ENCODE measurements at places on chromosomes 2 and 18. TPM values are rescaled to one million over a fixed set of nuclear protein-coding genes. Genes with fewer than 3 reads are reported as not detected.

Gene FEV
- not detected for polyA plus RNA-seq

Gene SLC8A1
- 2.5 TPM for polyA plus RNA-seq

- no peak for DNase-seq
These were observed 42.1 kb downstream of the PXDN start for GRCh38 chr2:1702186-1702565.

GRCh38 chr2:198054299-198054698 lies 249.9 kb downstream of the PLCL1 start:
- DNase-seq: peak; percentile 74

DNA sequence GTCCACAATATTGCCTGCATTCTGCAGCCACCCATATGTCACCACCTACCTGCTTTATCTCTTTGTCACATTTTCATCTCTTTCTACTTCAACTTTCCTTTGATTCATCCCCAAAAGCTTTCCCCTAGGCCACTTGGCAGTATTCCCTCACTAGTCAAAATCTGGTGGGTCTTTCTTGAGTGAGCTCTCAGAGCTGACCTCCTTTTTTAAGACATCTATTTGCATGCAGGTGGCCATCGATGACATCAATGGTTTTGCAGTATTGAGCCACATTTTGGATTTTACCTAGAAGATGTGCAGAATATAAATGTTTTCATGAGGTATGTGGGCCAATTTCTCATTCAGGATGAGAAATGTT lies 133.4 kb upstream of the REG3A start:
- no peak for DNase-seq

Gene LHCGR
- polyA plus RNA-seq: 0.54 TPM

DNA sequence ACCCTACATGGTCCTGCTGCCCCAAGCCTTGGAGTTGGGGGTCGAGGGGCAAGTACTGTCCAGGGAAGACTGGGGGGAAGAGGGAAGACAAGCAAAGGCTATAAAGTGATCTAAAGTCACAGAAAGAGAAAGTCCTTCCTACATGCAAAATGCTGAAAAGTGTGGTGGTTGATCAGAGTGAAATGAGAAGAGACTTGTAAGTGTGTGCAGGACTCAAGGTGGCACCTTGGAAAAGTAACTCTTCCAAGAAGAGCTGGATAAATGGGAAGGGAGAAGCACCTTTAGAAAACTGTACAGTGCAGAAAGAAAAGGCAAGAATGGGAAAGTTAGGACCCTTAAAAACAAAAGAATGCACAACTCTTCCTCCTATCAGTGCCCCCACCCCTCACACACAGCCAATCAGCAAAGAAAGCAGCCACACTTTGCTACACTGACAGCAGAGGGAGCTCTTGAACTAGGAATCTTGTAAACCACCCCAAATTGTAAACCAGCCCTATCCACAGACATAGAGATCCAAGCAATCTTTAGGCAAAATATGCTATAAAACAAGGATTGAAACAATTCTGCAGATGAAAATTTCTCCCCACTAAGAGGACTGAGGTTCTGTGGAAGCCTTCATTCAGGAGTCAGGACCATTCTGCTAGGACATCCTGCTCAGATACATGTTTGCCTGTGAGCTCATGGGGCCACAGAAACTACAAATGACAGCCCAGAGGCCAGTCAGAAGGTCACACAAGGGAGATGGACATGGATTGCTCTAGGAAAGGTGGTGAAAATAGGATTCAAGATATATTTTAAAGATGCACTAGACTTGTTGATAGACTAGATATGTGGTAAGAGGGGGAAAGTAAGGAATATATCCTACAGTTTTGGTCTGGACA lies 146.4 kb downstream of the FTCDNL1 start:
- peak; percentile 79 for DNase-seq

DNA sequence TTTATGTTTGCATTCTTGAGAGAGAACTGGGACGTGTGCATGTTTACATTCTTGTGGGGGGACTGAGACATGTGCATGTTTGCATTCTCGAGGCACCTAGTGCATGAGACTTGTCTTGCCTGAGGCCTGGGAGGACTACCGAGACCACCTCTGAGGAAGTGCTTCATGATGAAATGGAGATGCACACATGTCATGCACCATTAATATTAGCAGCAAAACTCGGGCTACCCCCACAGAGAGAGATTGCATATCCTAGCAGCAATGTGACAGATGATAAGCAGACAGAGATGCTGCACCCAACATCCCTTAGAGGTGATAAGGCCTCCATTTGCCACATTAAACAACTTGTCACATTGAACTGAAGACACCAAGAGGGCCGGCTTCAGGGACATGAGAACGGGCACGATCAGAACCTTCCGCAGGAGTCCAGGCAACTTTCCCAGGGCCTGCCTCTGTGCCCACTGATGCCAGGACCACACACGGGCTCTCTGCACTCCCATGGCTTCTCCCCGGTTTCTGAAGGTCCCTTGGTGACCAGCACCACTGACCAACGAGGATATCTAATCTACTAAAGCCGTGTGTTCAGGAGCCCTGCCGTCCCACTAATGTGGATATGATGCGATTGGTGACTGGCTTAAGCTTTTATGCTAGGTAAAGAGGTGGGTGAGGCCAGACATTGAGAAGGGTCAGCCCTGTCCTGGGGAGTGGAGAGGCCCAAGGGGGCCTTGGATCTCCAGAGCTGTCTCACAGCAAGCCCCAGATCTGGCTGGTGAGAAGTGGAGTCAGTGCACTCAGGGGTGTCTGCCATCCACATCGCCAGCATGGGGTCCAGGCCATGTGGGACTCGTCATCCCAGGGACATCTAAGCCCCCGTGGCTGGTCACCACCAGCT lies 208.3 kb downstream of the NDUFA10 start:
- no peak for DNase-seq

Gene NT5DC4
- not detected for polyA plus RNA-seq

GRCh38 chr2:1024981-1025380 lies 74.3 kb downstream of the SNTG2 start:
- DNase-seq: no peak

GRCh38 chr2:169761251-169761969 lies 27.8 kb downstream of the KLHL23 start:
- DNase-seq: no peak

Gene DCC
- polyA plus RNA-seq: 0.99 TPM

Gene HPCAL1
- polyA plus RNA-seq: 9.7 TPM

DNA sequence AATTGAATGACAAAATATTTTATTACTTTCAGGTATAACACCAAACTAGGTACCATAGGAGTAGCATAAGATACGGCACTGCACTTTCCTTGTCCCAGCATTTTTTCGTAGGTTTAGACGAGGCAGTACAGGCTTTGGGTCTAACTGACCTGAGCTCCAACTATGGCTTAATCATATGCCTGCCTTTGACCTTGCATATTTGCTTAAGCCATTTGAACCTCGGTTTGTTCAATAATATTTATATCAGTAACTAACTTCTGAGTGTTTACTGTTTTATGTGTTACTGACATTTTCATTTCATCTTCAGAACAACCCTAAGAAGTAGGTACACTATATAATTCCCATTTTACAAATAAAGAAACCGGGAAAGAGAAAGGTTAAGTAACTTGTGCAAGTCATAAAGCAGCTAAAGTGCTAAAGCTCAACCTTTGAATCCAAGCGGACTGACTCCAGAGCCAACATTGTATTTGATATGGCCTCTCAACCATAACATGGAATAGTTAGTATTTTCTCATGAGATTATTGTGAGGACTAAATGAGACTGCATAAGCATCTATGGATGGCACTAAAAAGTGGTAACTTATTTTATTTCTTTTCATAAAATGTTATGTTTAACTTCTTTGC lies 104.0 kb downstream of the R3HDM1 start:
- no peak for DNase-seq

Gene SERPINB2
- not detected for polyA plus RNA-seq

Gene CDH2
- 15.2 TPM for polyA plus RNA-seq

GRCh38 chr2:31729065-31729439 lies 148.3 kb upstream of the SRD5A2 start:
- DNase-seq: no peak

Gene PRPF40A
- 254 TPM for polyA plus RNA-seq

Gene RUFY4
- 0.89 TPM for polyA plus RNA-seq

GRCh38 chr2:16613539-16614011 lies 52.1 kb downstream of the CYRIA start:
- peak; percentile 56 for DNase-seq

Gene NEUROD1
- not detected for polyA plus RNA-seq

GRCh38 chr18:11148680-11149440 lies 509 bp downstream of the PIEZO2 start:
- DNase-seq: peak; percentile 60

Gene KCNJ13
- 0.37 TPM for polyA plus RNA-seq

Gene DOCK10
- 1.0 TPM for polyA plus RNA-seq

DNA sequence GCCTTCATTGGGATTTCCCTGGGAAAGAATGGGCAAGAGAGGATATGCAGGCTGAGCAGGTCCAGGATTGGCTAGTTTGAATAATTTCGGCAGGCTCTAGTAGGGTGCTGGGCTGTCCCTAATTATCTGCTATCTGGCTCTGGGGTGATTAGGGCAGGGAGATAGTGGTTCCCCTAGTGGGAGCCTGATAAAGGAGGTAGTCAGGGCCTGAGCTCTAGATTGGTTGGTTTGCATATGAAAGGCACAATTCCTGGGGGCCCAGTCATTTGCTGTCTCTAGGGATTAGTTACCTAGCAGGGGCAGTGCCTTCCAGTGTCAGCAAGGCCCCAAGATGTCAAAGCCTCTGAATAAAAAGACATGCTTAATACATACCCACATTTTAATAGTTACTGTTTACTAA lies 690.1 kb upstream of the KLHL29 start:
- DNase-seq: peak; percentile 74

DNA sequence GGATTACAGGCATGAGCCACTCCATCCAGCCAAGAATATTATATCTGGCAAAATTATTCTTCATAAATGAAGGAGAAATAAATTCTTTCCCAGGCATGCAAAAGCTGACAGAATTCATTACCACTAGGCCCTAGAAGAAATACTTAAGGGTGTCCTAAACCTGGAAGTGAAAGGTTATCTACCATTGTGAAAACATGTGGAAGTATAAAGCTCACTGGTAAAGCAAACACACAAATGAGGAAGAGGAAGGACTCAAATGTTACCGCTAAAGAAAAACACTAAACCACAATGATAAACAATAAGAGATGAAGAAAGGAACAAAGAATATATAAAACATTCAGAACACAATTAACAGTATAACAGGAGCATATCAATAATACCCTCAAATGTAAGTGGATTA lies 171.8 kb downstream of the CAMKMT start:
- DNase-seq: no peak

Gene REG3G
- polyA plus RNA-seq: not detected

DNA sequence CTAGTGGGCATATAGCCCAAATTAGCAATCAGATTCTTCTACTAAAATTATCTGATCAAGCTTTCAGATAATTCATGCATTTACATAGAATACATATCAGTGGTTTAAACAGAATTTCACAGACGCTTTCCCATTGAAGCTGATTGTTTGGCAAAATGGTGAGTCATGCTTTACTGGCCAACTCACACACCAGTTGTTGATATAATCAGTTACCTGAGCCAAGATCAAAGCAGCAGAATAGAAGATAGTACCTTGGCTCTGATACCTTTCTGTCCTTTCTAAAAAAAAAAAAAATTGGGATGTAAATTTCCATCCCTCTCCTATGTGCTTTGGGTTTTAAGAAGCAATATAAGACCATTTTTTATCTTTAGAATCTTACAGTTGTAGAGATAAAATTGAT lies 178.0 kb downstream of the MCFD2 start:
- no peak for DNase-seq

DNA sequence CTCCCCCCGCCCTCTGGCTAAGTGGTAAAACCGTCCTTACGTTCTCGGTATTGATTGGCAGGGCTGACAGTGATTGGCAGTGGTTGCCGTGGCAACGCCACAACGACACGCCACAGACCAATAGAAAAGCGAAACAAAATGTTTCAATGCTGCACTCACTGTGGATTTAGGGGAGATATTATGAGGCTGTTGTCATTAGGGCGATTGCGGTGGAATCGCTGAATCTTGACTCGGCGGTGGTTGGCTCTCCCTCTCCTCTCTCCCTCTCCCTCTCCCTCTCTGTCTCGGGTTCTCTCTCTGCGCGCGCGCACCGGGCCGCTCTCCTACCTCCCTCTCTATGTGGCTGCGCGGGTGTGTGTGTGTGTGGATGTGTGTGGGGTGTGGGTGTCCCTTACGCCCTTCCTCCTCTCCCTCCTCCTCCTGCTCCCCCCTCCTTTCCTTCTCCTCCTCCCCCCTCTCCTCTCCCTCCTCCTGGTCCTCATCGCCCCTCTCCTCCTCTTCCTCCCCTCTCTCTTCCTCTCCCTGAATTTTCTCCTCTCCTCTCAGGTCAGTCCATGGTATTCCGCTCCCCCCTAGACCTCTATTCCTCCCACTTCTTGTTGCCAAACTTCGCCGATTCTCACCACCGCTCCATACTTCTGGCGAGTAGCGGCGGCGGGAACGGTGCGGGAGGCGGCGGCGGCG lies at the start of gene SIX3:
Gene SIX3, plus strand, starts transcription at position 152 of the 684 bp plus-strand sequence. Its CDS starts 403 bp downstream, at position 555.
- DNase-seq: peak; percentile 78

DNA sequence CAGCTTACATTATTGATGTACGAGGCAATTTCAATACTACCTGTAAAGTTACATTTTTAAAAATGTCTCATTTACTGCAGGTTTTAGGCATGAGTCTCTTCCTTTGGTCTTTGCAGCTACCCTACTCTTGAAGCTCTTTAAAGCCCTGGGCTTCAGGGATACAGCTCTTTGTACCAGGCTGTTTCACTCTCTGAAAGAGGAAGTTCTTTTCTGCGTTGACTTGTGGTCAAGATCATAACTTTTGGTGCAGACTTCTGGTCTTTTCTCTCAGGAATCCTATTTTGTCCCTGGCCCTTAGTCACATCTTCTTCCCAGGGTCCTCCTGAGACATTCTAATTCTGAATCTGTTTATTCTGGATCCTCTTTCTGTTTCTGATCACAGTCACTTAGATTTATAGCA lies 16.6 kb upstream of the HRH4 start:
- no peak for DNase-seq

GRCh38 chr2:45390441-45390840 lies 220.6 kb downstream of the SRBD1 start:
- DNase-seq: peak; percentile 52

Gene LBX2
- polyA plus RNA-seq: 0.82 TPM

Gene CFAP221
- 0.65 TPM for polyA plus RNA-seq

Gene ITGAV
- polyA plus RNA-seq: 9.1 TPM

DNA sequence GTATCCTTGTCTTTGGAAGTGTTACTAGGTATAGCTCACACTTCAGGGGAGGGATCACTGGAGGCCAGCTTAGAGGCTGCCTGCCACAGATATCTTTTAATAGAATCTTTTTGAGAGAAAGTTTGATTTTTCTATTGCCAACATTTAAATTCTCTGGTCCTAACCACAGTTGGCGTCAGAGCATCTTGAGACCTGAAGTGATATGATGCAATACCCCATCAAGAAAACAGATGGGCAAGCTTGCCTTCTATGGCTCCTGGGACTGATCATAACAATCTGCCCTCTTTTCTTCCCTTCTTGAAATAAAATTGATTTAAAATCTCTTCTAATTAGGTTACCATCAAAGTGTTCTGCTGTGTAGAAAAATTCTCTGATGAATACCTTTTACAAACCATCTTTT lies 105.5 kb upstream of the ACKR3 start:
- no peak for DNase-seq

Gene FHL2
- 27.2 TPM for polyA plus RNA-seq

Gene C2orf66
- not detected for polyA plus RNA-seq

Gene IL36B
- not detected for polyA plus RNA-seq

- DNase-seq: no peak
These were observed 54.6 kb downstream of the ITGB6 start for GRCh38 chr2:160145471-160145870.

All from GM23338 (cell line).